WTC11 (cell line): ENCODE measurements at places on chromosomes 2 and 18. TPM values are rescaled to one million over a fixed set of nuclear protein-coding genes. Genes with fewer than 3 reads are reported as not detected.

DNA sequence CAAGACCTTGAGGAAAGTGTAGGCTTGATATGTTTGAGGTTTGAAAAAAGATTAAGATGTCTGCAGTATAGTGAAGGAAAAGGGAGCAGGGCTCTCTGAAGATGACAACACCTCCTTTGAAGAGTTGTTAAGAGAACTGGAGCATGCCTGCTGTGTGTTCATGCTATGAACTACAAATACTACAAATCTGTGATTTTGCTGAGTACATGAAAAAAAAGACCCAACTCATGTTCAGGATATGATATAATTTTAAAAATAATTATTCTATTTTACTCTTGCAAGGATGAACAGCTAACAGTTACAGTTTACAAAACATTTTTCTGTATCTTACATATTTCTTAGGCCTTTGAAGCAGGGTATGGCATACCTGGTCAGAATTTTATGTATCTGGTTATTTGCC, 305.4 kb upstream of the CWC22 start:
- no peaks in the 10 kb centered on the region; the same call in 1 of the 2 replicates for H3K27me3 ChIP-seq
- peaks cover 4% of the 10 kb centered on the region; the same call in 1 of the 2 replicates for H3K36me3 ChIP-seq
- no peak overlapping the region for H3K27ac ChIP-seq
- H3K4me3 ChIP-seq = no peak overlapping the region

DNA sequence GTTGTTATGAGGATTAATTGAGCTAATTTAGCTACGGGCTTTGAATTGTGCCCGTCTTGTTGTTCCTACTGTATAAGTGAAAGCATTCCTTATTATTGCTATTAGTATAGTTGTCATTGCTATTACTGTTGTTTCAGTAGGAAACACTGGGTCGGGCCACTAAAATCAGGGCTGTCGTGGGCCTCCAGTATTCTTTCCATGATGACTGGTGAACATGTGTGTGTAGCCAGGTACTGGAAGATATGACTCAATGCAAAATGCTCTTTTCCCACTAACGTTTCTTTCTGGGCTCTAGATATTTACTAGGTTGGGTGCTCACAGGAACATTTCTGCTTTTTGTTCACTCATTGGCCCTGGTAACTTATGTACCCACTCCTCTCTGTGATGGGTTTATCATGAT, 4.9 kb downstream of the TTL start:
- H3K4me3 ChIP-seq = no peak overlapping the region
- peaks cover 19% of the 10 kb centered on the region for H3K36me3 ChIP-seq
- H3K27ac ChIP-seq = no peak overlapping the region
- peaks cover 10% of the 10 kb centered on the region for H3K4me1 ChIP-seq

DNA sequence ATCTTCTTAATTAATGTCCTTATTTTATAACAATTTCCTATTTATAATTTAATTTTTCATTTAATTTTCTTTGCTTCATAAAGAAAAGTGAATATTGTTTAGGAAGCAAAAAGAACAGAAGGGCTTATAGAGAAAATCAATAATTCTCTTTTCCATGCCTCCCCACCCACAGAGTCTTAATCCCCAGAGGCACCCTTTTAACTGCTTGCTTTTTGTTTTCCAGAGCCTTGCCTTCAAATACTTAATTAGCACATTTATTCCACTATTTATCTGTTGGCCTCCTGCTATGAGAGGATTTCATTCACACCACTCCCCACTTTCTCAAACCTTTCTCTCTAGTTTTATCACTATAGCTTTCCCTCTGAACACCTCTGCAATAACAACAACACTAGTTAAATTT, 373.6 kb downstream of the MBD2 start:
- H3K4me3 ChIP-seq = peak overlapping the region; percentile 3; the same call in 1 of the 2 replicates
- peaks cover 15% of the 10 kb centered on the region for H3K36me3 ChIP-seq
- peaks cover 19% of the 10 kb centered on the region for H3K27me3 ChIP-seq

DNA sequence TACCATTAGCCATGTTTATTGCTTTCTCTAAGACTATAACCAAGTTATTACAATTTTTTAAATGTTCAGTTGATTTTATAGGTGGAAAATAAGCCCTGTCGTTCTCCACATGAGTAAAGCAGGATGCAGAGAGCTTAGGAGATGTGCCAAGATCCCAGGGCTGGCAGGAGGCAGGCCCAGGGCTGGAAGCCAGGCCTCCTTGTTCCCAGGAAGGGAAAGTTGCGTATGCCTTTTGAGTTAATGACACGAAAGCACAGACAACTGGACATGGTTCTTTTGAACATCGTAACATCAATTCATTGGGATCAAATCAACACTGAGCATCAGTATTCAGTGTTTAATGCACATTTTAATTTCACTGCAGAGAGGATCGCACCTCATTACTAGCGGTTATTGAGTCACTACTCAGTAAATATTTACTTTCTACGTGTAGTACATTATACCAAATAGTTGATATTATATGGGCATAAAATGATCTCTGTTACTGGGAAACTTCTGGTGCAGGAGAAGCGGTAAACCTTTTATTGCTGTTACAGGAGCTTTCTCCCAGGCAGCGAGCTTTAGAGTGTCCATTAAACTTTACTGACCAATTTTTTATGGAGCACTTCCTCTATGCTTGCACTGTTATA, 60.0 kb downstream of the RNF144A start:
- no peak overlapping the region for H3K27ac ChIP-seq
- H3K27me3 ChIP-seq = no peaks in the 10 kb centered on the region; the same call in 1 of the 2 replicates
- no peak for DNase-seq

DNA sequence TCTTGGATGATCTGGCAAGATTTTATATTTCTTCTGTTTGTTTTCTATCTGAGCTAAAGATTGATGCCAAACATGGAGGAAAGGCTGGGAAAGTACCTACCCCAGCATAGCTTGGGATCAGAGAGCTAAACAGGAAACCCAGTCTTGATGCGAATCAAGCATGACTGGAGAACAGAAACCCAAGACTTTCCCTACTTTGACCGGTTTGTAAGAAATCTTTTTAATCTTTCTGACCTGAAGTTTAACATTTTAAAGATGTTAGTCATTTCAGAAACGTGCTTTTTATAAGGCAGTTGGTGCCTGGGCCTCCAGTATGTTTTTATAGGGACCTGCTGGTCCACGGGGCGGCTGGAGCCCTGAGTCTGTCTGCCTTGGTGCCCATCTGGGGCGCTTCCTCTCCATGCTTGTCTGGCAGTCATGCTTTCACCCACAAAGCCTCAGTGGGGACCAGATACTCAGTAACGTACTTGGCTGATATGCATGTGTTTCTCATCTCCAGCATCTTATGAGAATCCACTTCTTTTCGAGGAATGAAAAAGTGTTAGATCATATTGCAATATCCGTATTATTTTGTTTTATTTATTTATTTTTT, 266.5 kb downstream of the PTGR3 start:
- no peak overlapping the region for H3K27ac ChIP-seq
- H3K27me3 ChIP-seq = no peaks in the 10 kb centered on the region
- DNase-seq = no peak
- no peaks in the 10 kb centered on the region for H3K36me3 ChIP-seq

GRCh38 chr18:580154-580553, at the start of gene CETN1:
CETN1 (plus strand) TSS chr18:580380; CDS start chr18:580409, 29 bp downstream.
- H3K4me1 ChIP-seq = peaks cover 20% of the 10 kb centered on the region
- H3K4me3 ChIP-seq = no peak within 1 kb of the TSS
- 0 out of 2 replicates have a peak, but pooled peaks cover 2% of the 10 kb centered on the region for H3K36me3 ChIP-seq
- H3K27ac ChIP-seq = no peak within 1 kb of the TSS; the same call in 1 of the 2 replicates

- H3K4me3 ChIP-seq = no peak overlapping the region
- H3K4me1 ChIP-seq = peaks cover 28% of the 10 kb centered on the region
- no peak for DNase-seq
- H3K27ac ChIP-seq = no peak overlapping the region
- no peaks in the 10 kb centered on the region for H3K27me3 ChIP-seq
- peaks cover 11% of the 10 kb centered on the region for H3K36me3 ChIP-seq
These were observed 244.1 kb downstream of the LPIN1 start for GRCh38 chr2:11990576-11990975.

GRCh38 chr2:216606551-216607276, 26.5 kb upstream of the IGFBP2 start:
- H3K27me3 ChIP-seq = peaks cover 10% of the 10 kb centered on the region
- peak overlapping the region; percentile 96 for H3K27ac ChIP-seq
- DNase-seq = peak; percentile 72
- peaks cover 57% of the 10 kb centered on the region for H3K4me1 ChIP-seq
- no peaks in the 10 kb centered on the region for H3K36me3 ChIP-seq

DNA sequence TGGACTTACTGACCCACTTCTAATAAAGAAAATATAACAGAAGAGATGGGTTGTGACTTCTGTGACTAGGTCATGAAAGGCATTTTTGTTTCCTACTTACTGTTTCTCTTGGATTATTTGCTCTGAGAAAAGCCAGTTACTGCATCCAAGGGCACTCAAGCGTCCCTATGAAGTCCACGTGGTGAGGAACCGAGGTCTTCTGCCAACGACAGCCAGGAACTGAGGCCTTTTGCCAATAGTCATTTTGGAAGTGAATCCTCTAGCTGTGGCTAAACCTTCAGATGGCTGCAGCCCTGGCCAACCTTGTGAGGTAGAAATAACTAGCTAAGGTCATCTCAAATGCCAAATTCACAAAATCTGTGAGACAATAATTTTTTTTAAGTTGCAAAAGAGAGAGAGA, 449.8 kb upstream of the RGPD4 start:
- no peak for DNase-seq
- H3K4me1 ChIP-seq = no peaks in the 10 kb centered on the region
- H3K36me3 ChIP-seq = peaks cover 17% of the 10 kb centered on the region

GRCh38 chr2:26767894-26768487, 3.9 kb downstream of the SLC35F6 start:
- no peak overlapping the region for H3K4me3 ChIP-seq
- no peak for DNase-seq
- H3K36me3 ChIP-seq = no peaks in the 10 kb centered on the region
- H3K27ac ChIP-seq = no peak overlapping the region
- H3K27me3 ChIP-seq = peaks cover 13% of the 10 kb centered on the region

GRCh38 chr2:873651-874580, 76.7 kb upstream of the SNTG2 start:
- H3K27ac ChIP-seq = no peak overlapping the region
- no peak overlapping the region for H3K4me3 ChIP-seq
- peaks cover 9% of the 10 kb centered on the region for H3K4me1 ChIP-seq
- H3K36me3 ChIP-seq = no peaks in the 10 kb centered on the region
- no peak for DNase-seq

DNA sequence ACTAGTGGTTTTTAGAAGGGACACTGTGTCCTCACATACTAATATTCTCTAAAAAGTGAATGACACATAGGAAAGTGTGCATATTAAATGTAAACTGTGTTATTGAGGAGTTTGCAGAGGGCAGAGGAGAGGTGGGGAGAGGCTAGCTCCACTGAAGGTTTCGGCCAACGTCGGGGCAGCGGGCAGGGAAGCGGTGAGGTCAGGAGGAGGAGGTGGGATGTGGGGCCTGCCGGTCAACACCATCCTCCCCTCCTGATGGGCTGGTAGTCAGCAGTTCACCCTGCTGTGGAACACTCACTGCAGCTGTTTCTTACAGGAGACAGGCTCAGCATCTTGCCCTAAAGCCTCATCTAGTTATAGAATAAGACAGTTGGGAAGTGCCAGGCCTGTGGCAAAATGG, 74.2 kb downstream of the ARHGEF4 start:
- H3K4me1 ChIP-seq = no peaks in the 10 kb centered on the region
- peaks cover 10% of the 10 kb centered on the region for H3K36me3 ChIP-seq
- no peak overlapping the region for H3K27ac ChIP-seq
- H3K4me3 ChIP-seq = no peak overlapping the region
- DNase-seq = no peak

DNA sequence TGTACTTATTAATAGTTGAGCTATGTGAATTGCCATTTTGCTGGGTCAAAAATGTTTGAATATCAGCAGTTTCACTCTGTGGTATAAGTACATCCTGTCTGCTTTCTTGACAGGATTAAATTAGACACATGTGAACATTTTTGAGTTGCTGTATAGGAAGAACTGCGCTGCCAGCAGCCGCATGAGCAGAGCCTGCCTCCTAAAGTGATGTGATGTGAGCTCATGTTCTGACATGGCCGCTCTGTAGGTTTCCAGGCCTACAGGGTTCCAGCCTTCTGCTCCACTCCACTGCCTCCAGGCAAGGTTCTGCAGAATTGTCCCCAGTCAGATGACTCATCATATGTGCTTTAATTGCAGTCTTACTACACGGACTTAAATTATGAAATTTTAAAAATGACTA, 119.7 kb upstream of the NFATC1 start:
- H3K27ac ChIP-seq = no peak overlapping the region
- no peak overlapping the region for H3K4me3 ChIP-seq
- H3K4me1 ChIP-seq = peaks cover 16% of the 10 kb centered on the region
- H3K27me3 ChIP-seq = no peaks in the 10 kb centered on the region
- H3K36me3 ChIP-seq = peaks cover 3% of the 10 kb centered on the region

- peak overlapping the region; percentile 28 for H3K27ac ChIP-seq
- H3K27me3 ChIP-seq = no peaks in the 10 kb centered on the region; the same call in 1 of the 2 replicates
- no peaks in the 10 kb centered on the region for H3K36me3 ChIP-seq
- H3K4me1 ChIP-seq = peaks cover 4% of the 10 kb centered on the region; the same call in 1 of the 2 replicates
- H3K4me3 ChIP-seq = no peak overlapping the region
These were observed 686 bp upstream of the SNORC start for GRCh38 chr2:232869138-232870017.

- DNase-seq = no peak
- H3K27me3 ChIP-seq = peaks cover 21% of the 10 kb centered on the region
- no peak overlapping the region for H3K27ac ChIP-seq
- no peaks in the 10 kb centered on the region for H3K36me3 ChIP-seq
These were observed 13.6 kb upstream of the TEX51 start for GRCh38 chr2:126884861-126885750.

GRCh38 chr18:59040770-59041148, 98.9 kb upstream of the SEC11C start:
- H3K4me1 ChIP-seq = 0 out of 2 replicates have a peak, but pooled peaks cover 5% of the 10 kb centered on the region
- no peak overlapping the region for H3K4me3 ChIP-seq
- no peaks in the 10 kb centered on the region for H3K27me3 ChIP-seq
- no peaks in the 10 kb centered on the region for H3K36me3 ChIP-seq
- no peak overlapping the region for H3K27ac ChIP-seq

- no peaks in the 10 kb centered on the region for H3K36me3 ChIP-seq
- no peak for DNase-seq
- H3K4me3 ChIP-seq = no peak overlapping the region
- no peaks in the 10 kb centered on the region for H3K27me3 ChIP-seq
- no peak overlapping the region for H3K27ac ChIP-seq
- H3K4me1 ChIP-seq = no peaks in the 10 kb centered on the region
These were observed 537.5 kb upstream of the FSIP2 start for GRCh38 chr2:185201063-185201462.

DNA sequence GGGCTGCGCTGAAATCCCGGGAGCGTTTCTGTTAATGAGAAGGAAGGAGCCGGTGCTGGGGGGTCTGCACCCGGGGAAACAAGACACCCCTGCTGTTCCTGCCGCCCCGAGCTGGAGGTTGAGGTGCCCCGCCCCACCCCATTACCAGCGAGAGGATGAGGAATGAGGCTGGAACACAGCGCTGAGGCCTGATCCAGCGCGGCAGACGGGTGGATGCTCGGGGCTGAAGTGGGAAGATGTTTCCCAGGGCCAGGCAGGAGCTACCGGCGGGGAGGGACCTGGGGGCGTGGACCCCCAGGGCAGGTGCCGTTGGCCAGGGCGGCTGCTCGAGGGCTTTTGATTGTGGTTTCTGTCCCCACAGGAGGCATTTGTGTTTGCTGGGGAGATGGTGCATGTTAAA, 134.3 kb upstream of the CTDP1 start:
- no peak for DNase-seq
- 0 out of 2 replicates have a peak, but pooled peaks cover 3% of the 10 kb centered on the region for H3K36me3 ChIP-seq
- no peaks in the 10 kb centered on the region for H3K4me1 ChIP-seq
- H3K4me3 ChIP-seq = no peak overlapping the region
- H3K27ac ChIP-seq = no peak overlapping the region

The VWC2L gene
- total RNA-seq = not detected in 3 replicates

The TNS1 gene
- 4.2 to 5.4 TPM (median 4.5 TPM) in 3 replicates for total RNA-seq

The STON1 gene
- 11.0 to 13.5 TPM (median 13.4 TPM) in 3 replicates for total RNA-seq

The RUFY4 gene
- total RNA-seq = 0.31 to 0.64 TPM (median 0.57 TPM) in 3 replicates
